ENCODE measurements at places on chromosomes 11 and 22.

GRCh38 chr11:45079943-45080719 is 66.3 kb upstream of the PRDM11 start:
- no peak for DNase-seq

GRCh38 chr11:134607963-134608750 is 196.1 kb upstream of the B3GAT1 start:
- no peak for DNase-seq

- no peak for DNase-seq
These were observed 15.6 kb upstream of the UCP3 start for GRCh38 chr11:74024261-74025029.

GRCh38 chr11:92735039-92735438 is 234.4 kb upstream of the MTNR1B start:
- no peak for DNase-seq

GRCh38 chr22:47018010-47018910 is 255.8 kb downstream of the TBC1D22A start:
- DNase-seq, result peak; percentile 54

GRCh38 chr22:19457828-19458428 is 10.4 kb upstream of the C22orf39 start:
- no peak for DNase-seq

DNA sequence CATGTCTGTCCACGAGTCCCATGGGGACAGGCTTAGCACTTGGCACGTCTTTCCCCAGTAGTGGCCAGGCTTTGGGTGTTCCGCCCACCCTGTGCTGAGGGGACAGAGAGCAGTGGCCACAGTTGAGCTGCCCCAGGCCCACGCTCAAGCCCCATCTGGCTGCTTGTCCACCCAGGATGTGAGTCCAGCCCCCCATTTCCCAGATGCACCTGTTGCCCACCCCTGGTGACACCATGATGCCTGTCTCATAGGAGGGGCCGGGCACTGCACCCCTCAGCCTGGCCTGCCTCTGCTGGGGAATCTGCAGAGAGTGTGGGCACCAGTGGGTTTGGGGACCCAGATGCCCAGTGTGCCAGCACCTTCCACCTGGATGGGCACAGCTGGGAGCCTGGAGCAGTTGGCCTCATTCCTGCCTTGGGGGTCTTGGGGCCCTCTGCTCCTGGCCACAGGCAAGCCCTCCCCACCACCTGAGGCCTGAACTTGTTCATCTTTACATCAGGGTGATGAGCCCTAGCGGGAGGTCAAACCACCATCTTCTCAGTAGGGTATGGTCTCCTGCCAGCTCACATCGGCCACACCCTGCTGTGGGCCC is 5.7 kb downstream of the SIGIRR start:
- no peak for DNase-seq

- peak; percentile 23 for DNase-seq
These were observed 8.0 kb upstream of the CTSD start for GRCh38 chr11:1771700-1772099.

DNA sequence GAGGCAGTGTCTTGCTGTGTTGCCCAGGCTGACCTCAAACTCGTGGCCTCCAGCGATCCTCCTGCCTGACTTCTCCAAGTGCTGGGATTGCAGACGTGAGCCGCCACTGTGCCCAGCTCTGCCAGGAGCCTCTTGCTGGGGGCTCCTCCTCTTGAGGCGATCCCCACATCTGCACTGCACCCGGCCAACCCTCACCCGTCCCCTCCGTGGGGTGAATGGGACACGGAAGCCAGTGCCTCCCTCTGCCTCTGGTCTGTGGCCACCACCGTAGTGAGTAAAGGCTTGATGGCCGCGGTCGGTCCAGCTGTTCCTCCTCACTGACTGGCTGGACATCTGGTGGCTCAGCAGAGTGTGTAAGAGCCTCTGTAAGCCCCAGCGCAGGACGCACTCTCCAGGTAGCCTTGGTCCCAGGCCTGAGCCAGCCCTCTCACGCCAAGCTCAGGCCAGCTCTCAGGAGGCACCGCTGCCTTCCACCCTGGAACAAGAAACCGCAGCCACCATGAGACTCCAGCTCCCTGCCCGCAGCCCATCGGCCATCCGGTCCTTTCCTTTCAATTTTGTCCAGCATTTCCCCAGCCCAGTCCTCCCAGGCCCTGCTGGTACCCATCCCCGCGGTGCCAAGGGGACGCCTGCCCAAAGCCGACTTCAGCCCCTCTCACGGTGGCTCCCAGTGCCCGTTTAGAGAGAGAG is 100.3 kb downstream of the BRD1 start:
- no peak for DNase-seq

- no peak for DNase-seq
These were observed 789 bp upstream of the NCF4 start for GRCh38 chr22:36860017-36860416.

DNA sequence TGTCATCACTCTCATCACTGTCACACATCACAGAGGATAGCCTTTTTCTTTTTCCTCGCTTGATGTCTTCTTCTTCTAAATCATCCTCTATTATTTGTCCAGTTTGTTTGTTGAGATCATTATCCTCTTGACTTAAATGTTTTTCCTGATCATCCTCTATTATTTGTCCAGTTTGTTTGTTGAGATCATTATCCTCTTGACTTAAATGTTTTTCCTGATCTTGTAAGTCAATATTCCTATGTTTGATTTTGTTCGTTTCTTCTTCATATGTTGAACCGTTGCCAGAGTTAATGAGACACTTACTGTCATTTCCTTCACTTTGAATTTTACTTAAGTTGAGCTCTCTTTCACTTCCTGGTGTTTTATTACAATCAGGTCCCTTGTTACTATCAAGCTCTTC is 5.6 kb downstream of the CCDC82 start:
- DNase-seq, result no peak

DNA sequence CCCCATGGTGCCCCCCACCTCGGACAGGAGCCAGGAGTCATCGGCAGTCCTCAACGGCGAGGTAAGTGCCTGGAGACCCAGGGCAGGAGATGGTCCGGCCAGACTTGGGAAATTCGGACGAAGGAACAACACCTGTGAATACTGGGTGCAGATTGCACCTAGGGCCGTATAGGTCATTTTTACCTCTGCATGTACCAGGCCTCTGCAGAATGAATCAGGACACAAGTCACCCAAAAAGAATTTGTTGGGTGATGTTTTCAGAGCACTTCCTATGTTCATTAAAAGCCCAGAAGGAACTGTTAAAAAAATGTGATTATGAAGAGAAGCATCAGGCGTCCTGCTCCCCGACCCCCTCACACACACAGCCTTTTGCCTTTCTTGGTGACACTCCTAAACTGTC is 93.9 kb downstream of the C11orf91 start:
- no peak for DNase-seq

DNA sequence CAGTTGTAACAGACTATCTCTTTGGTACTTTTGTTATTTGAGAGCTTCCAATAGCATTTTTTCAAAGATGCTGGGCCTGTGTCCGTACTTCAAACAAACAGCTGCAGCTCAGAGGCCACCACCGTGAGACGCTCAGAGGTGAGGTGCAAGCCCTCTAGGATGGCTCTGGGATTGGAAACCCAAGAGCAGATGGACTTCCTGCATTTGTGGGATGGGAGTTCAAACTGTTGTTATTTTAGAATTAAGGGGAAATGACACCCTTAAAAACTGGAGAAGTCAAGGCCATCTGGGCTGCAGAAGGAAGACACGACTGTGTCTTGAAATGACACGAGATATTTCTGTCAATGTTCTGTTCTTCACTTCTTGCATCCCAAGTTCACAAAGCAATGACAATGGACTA is 9.2 kb upstream of the IL10RA start:
- DNase-seq, result no peak

GRCh38 chr11:8310743-8311298 is 47.1 kb upstream of the LMO1 start:
- DNase-seq, result peak; percentile 51

- no peak for DNase-seq
These were observed 35.6 kb downstream of the RNF169 start for GRCh38 chr11:74784234-74784633.

DNA sequence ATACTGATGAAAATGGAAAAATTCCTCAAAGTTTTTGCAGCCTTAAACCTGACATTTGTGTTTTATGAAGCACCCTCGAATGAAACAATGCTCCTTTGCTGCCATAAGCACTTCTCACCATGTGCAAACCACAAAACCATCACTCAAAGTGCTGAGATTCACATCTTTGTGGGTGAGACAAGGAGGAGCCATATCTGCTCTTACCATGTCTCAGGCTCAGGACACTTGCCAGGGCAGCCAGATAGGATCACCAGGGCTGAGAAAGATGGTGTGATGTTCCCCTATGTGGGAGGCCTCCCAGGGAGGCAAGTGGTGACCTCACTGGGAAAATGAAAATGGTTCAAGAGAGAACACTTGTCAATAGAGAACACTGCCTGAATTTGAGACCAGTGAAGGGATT is 120.4 kb downstream of the CCDC34 start:
- DNase-seq, result no peak

DNA sequence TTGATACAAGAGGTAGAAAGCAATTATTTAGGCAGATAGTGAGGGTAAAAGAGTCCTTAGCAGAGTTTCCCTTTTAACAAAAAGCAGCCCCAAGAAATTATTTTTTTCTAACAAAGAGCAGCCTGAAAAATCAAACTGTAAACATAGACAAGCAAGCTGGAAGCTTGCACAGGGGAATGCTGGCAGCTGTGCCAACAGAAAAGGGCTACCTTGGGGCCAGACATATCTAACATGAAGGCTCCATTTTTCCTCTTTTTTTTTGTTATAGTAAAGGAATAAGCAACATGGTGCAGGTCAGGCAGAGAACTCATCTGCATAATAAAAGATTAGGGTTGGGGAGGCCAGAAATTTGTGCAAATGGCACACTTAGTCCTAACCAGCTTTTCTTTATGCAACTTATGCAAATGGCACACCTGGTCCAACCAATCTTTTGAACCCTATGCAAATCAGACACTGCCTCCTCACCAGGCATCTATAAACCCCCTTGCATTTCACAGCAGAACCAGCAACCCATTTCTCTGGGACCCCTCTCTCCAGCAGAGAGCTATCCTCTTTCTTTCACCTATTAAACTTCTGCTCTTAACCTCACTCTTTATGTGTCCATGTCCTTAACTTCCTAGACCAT is 41.8 kb downstream of the PDGFD start:
- DNase-seq, result no peak

- DNase-seq, result no peak
These were observed 29.7 kb downstream of the FAR1 start for GRCh38 chr11:13698132-13698531.

DNA sequence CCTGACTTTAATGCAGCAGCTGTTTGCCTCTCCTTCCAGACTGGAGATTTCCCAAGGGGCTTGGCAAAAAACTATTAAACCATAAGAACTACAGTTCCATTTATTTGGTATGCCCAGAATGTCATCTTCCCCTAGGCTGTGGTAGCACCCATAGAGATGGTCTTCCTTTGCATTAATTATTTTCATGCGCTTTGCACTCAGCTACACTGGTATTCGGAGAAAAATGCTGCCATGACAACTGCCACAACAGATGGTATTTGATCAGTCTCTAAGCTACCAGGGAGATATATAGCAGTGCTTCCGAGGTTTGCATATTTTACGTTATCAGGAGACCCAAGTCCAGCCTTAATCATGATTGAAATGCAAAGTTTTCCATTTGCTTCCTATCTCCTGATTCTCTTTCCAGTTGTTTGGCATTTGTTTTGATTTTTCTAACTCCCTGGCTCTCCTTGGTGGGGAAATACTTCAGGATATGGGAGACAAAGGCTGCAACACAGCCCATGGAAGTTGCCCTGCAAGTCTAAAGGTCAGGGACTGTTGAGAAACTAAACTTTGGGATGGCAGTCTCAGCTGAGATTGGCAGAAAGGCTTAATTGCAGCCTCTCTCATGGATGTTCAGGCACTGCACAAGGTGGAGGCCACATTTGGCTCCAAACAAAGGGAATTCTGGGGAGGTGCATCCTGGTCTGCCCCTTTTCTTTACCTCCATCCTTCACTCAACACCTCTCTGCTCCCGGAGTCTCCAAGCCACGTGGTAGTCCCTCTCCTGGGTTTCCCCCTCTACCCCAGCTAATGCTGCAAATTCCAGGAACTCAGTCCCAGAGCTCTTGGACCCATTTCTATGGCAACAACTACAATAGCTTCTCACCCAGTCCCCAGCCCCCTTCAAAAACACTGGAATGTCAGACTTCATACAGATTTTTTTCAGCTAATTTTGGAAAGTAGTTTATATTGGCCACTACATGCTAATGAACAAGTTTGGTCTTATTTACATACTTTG is 151.8 kb downstream of the NAV2 start:
- no peak for DNase-seq

DNA sequence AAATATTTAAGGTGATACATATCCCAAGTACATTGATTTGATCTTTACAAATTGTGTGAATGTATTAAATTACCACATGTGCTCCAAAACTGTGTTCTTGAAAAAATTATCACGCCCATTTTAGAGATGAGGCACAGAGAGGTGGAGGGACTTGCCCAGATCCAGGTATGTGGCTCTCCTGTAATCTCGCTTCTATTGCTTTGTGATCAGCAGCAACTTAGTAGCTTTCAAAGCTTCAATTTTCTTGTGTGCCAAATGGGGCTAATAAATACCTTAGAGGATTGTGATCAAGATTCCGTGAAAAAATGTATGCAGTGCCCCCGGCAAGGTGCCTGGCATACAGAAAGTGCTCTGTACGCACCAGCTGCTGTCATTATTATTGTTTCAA is 18.0 kb downstream of the PTPRJ start:
- DNase-seq, result no peak

DNA sequence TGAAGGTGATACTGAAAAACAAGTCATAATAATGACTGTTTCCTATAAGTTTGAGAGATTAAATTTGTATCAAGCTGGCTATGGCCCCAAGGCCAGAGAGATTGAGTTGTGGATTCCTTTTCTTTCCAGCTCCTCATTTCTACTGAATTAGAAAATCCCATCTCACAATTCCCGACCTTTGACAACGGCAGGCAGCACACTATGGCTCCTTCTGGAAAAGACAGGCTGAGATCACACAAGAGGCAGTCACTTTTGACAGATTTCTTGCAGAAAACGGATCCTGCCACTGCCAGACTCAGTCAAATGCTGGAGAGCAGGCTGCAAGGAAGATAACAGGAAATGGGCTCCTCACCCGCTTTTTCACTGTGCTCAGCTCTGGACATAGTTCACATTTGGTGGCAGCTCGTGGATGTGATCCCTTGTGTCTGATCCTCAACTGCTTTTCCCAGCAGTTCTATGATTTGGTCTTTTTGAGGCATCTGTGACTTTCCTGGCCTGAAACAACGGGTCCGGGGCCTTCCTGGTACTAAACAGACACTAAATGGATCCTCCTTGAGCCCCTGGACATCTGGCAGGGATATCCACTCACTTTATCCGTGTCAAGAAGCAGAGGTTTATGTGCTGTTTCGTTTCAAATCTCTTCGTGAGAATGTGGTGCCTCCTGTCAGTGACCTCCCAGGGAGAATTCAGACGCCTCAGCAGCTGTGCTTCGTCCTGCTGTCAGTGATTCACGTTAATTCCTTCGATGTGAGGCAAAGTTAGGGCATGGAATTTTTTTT is 26.1 kb upstream of the RTL6 start:
- DNase-seq, result peak; percentile 91

DNA sequence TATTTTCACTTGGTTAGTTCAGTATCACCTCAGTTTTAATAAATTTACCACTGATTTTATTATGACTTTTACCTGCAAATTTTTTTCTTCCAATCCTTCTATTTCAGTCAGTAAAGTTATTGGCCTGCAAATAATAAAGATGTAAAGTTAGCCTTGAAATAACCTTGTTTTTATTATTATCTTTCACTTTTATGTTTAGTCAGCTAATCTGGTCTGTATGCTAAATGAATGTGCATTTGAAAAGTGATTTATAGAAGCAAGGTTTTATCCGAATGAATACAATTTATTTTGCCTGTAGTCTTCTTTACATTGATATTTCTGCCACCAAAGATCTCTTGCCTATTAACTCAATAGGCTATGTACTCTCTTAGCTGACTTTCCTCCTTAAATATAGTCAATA is 425.7 kb downstream of the CNTN5 start:
- no peak for DNase-seq

All from osteoblast (primary cell).